Mesangial cell (primary cell): ENCODE measurements at places on chromosomes 5 and 9. TPM values are rescaled to one million over a fixed set of nuclear protein-coding genes. Genes with fewer than 3 reads are reported as not detected.

Gene CNOT8
- total RNA-seq: 32.8 and 39.6 TPM in 2 replicates

Gene TAF1L
- total RNA-seq: not detected in 2 replicates

Gene CLK4
- 3.9 and 6.8 TPM in 2 replicates for total RNA-seq

Gene C5orf52
- not detected in 2 replicates for total RNA-seq
